Stimulated activated CD8-positive, alpha-beta memory T cell treated with anti-CD3 and anti-CD28 coated beads, Interleukin-12 subunit alpha, Interleukin-12 subunit beta, amount 100 ng/mL, for 4 hours (primary cell): ENCODE measurements at places on chromosomes 5 and 9.

DNA sequence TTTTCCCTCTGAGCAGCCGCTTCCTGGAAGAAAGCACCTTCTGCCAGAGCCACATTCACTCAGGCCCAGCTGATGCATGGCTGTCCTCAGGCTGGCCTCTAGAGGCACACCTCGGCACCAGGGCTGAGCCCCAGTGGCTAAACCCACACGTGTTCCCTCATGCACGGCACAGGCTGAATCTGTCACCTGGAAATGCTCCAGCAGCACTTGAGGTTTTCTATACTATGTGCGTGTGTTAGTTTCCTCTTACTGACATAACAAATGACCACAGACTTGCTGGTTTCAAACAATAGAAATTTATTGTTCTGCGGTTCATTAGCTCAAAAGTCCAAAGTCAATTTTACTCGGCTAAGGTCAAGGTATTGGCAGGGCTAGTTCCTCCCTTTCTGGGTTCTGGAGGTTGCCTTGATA, 141.4 kb downstream of the LRRC70 start:
- no peak for DNase-seq

GRCh38 chr5:157918811-157919742, 60.1 kb upstream of the CLINT1 start:
- no peak for DNase-seq

DNA sequence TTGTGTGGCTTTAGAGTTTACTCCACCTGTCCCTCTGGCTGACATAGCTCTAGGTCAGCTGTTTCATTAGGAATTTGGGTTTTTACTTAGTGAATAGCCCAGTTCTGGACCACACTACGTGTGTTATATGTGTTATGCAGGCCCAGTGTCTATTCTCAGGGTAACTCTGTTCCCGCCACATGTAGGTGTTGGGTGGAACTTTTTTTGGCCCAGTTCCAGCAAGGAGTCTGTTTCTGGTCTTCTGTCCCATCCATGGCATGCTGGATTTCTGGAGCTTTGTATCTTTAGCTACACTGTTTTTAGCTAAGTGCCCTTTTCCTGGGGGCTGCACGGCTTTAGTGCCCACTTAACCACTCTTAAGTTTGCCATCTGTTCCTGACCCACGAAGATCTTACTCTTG, 15.5 kb downstream of the RMI1 start:
- no peak for DNase-seq

DNA sequence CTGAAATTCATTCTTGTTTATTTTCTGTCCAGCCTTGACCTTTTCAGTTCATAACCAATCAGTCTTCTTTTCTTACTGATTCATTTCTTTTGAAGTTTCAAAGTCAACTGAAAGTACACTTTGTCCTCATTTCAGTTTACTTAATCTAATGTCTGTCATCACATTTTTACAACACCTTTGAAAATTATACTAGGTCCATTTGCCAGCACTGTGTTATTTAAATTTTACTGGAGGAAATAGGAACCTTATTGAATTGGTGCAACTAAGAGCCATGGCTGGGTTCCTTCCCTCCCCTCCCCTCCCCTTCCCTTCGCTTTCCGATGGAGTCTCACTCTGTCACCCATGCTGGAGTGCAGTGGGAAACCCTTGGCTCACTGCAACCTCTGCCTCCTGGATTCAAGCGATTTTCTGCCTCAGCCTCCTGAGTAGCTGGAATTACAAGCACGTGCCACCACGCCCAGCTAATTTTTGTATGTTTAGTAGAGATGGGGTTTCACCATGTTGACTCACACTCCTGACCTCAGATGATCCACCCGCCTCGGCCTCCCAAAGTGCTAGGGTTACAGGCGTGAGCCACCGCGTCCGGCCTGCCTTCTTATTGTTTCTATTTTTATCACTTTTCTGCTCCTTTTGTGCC, 6.3 kb downstream of the RMI1 start:
- no peak for DNase-seq

- no peak for DNase-seq
Observed at GRCh38 chr9:75870450-75870849, 20.0 kb upstream of the PCSK5 start.

GRCh38 chr5:155085282-155085989, 71.9 kb downstream of the KIF4B start:
- DNase-seq, result no peak

- DNase-seq, result no peak
Observed at GRCh38 chr9:19999491-20000057, 210.7 kb upstream of the SLC24A2 start.

- no peak for DNase-seq
Observed at GRCh38 chr9:2344436-2344835, 277.2 kb upstream of the VLDLR start.

- DNase-seq, result no peak
Observed at GRCh38 chr5:143646961-143647360, 165.0 kb upstream of the HMHB1 start.

DNA sequence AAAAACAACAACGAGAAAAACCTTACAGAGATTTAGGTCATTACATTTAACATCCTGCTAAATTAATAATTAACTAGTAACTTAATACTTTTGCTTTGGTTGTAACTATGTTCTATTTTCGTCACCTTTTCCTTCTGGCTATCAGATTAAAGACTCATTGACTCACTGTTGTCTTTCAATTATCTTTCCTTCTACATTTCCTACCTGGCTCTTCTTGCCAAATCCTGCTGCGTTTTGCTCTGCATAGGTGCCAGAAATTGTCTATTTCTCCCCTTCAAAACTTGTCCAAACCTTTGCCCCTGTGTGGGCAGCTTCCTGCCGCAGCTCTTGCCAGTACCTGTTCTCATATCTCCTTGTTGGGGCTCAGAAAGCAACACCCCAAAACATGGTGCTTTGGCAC, 235.5 kb upstream of the ZNF608 start:
- no peak for DNase-seq

DNA sequence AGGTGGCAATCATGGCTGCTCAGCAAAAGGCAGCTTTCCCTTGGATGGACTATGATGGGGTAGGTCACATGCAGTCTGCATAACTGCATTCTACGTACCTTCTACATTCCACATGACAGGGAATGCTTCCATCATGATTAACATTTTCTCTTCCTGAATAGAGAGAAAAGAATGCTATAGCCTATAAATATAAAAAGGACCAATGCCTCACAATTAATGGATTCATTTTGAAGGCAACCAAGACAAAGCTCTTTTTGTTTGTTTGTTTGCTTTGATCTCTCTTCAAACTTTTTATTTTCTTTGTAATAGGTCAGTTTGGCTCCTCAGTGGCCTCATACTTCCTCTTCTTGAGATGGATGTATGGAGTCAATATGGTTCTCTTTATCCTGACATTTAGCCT, 201.3 kb downstream of the ALDH1A1 start:
- no peak for DNase-seq

DNA sequence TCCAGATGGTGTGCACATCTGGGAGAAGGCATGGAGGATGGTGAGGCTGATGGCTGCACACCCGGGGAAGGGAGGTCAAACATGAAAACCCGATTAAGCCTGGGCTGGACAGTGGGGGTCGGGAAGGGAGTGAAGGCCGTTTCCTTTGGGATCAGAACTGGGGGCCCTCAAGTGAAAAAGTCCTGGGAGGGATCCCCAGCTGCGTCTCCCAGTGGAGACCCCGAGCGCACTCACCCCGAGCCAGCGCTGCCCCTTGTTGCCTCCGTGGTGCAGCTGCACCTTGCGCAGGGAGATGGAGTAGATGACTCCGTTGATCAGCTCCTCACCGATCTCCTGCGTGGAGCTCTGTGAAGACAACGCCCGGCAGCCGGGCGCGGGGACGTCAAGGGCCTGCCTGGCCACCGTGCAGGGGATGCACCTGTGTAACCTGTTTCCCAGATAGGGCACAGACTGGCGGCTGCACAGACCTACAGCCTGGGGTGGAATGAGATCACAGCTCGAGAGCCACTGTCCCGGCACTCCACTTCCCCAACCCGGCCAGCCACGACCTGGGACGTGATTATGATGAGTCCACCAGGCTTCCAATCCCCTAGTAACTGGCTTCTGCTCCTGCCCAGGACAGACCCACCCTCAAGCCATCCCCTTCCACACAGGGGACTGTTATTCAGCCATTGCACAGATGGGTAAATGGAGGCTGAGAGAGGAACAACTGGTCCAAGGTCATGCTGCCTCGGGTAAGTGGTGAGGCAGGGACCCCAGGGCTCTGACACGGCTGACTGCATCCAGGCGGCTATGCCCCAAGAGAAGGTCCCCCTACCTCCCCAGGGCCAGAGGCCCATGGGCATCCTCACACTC, 9.0 kb downstream of the RALGDS start:
- no peak for DNase-seq

GRCh38 chr5:171574376-171574775, 154.9 kb downstream of the FGF18 start:
- DNase-seq, result no peak

GRCh38 chr5:147750065-147750464, 32.5 kb downstream of the JAKMIP2 start:
- no peak for DNase-seq

- no peak for DNase-seq
Observed at GRCh38 chr9:124016175-124017050, 4.8 kb downstream of the LHX2 start.

DNA sequence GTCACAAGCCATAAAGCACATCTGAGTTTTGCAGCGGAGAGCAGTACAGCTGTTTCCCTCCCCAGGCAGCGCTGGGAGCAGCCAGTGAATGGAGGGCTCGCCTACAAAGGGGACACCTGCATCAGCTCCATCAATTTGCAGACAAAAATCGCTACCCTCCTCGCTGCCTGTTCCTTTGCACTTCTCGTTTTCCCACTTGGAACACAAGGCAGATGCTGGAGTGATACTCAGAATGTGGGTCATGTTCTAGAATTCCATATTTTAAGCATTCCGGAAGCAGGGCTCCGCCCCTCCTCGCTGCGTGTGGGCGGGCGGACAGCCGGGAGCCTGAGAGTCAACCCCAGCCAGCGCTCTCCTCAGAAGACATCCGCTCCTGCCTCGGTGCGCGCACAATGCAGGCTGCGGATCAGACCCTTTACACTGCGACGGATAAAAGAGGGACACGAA, 92.1 kb downstream of the LMNB1 start:
- no peak for DNase-seq

- DNase-seq, result no peak
Observed at GRCh38 chr5:171978519-171978918, 27.9 kb downstream of the FBXW11 start.

- DNase-seq, result no peak
Observed at GRCh38 chr5:172768573-172769341, 2.2 kb downstream of the DUSP1 start.

DNA sequence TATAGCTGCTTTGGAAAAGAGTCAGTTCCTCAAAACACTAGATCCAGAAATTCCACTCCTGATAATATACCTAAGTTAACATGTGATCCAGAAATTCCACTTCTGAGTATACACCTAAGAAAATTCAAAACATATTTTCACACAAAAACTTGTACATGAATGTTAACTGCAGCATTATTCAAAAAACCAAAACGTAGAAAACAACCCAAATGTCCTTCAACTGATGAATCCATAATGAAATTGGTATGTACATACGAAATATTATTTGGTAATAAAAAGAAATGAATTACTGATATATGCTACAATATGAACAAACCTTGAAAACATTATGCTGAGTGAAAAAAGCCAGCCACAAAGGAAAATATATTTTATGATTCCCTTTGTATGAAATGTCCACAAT, 16.5 kb upstream of the AFF4 start:
- no peak for DNase-seq

DNA sequence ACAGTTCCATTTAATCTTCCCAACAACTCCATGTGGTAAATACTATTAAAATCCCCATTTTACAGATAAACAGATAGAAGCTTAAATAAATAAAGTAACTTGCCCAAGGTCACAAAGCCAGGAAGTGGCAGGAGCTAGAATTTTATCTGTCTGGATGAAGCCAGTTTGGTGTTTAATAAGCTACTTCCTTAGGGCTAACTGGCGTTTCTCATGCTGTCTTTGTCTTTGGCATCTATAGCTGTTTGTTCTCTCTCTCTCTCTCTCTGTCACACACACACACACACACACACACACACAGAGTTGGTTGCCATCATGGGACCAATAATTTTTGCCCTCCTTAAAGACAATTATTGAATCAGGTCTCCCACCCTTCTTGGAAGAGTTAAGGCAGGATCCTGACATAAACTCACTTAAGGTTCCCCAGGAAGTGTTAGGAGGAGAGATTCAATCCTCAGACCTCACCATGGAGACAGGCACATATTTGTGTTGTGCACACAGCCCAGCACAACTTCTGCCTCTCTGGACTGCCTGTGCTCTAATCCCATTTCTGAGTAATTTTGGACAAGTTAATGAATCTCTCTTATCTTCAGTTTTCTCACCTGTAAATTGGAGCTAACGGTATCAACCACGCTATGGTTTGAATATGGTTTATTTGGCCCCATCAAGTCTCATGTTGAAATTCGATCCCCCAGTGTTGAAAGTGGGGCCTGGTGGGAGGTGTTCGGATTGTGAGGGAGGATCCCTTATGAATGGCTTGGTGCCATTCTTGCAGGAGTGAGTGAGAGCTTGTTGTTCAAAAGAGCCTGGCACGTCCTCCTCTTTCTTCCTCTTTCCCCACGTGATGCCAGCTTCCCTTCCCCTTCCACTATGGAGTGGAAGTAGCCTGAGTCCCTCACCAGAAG, 8.3 kb upstream of the ADRA1B start:
- DNase-seq, result no peak

DNA sequence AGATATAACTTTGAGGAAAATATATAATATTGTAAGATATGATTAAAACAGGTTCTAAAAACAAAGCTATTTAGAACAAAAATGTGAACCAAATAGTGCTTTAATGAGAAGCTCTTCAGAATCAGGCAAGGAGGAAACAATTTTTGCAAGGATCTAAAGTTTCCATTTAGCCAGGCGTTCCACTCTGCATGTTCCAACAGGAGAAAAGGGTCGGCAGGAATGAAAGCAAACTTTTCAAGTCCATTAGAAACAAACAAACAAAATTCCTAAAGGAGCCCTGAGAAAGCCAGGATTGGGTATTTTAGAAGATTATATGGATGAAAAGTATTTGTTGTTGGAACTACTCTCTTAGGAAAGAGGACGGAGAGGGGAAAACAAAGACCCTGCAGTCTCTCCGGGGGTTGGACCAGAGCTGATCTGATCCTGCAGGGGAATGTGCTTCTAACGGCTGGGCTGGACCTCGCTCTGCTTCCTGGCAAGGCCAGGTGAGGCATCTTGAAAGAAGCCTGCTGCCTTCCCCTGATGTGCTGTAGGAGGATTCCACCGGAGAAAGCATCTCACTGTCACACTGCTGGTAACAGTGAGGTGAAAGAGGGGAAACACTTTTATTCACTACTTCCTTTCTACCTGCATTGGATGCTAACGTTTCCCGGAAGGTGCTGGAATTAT, 94.6 kb downstream of the PRRT1B start:
- no peak for DNase-seq
